ENCODE measurements at places on chromosomes 11 and 22.

GRCh38 chr22:45670981-45671782 is 452 bp upstream of the ATXN10 start:
- DNase-seq: no peak

GRCh38 chr22:50016308-50016987 is 3.9 kb upstream of the IL17REL start:
- DNase-seq: no peak

DNA sequence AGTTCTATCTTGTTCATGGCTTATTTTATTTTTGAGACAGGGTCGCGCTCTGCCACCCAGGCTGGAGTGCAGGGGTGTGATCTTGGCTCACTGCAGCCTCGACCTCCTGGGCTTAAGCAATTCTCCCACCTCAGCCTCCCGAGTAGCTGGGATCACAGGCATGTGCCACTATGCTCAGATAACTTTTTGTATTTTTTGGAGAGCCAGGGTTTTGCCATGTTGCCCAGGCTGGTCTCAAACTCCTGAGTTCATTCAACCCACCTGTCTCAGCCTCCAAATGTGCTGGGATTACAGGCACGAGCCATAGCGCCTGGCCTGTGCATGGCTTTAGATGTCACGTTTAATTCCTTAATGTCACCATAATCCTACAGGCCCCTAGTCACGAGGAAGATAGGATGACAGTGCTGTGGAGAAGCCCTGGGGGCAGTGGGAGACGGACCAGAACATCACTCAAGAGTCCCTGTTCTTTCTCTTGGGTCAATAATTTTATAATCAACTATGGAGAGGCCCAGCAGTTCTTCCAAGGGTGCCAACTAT is 99.5 kb downstream of the RDX start:
- no peak for DNase-seq

GRCh38 chr11:32580967-32581366 is 2.7 kb upstream of the EIF3M start:
- DNase-seq: no peak

- no peak for DNase-seq
Observed at GRCh38 chr11:86579406-86579731, 93.0 kb downstream of the ME3 start.

GRCh38 chr22:48205161-48205560 is 1442.7 kb downstream of the TBC1D22A start:
- DNase-seq: no peak

DNA sequence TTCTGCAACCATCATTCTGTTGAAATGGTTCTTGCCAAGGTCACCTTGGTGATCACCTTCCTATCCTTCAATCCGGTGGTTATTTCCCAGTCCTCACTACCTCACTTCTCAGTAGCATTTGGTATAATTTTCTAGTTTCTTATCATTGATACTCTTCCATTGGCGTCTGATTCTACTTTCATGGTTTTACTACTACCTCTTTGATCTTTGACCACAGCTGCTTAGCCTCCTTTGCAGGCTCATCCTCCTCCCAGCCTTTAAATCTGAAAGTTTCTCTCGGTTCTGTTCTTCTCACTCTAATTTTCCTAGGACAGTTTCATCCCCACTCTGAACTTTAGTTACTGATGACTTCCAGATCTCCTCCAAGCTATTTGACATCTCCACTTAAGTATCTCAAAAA is 5.0 kb downstream of the TIMM10B start:
- DNase-seq: no peak

DNA sequence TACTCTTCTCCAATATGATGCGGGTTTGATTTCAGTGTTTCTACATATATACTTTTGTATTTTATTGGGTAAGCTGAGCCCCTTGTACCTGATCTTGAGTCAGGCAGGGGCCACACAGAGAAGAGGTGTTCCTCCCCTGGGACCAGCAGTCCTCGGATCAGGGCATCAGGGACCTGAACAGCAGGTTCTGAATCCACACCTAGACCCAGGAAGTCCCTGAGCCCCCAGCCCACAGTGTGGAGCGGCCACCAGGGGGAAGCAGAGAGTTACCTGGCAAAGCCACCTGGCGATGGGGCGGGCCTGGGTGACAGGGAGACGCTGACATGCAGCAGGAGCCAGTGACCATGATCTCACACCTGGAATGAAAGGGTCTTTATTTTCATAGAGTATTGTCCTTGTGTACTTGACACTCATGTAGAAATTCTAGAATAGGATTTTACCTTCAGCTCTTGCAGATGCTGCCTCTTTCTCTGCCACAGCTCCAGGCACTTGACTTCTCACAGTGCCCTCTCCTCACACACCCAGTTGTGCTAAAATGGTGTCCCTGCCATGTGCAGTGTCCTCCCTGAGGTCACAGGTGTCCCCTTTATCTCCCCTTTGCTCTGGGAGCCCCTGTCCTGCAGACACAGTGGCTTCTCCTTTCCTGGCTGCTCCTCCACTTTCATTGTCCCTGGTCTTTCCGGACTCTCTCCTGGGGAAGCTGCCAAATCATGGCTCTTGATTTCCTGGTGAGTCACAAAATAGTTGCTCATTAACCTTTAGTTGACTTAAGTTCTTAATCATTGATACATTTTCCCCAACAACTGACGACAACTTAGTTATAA is 48.5 kb downstream of the GGTLC2 start:
- DNase-seq: peak; percentile 24

GRCh38 chr11:48007677-48008076 is 27.3 kb downstream of the PTPRJ start:
- DNase-seq: no peak

DNA sequence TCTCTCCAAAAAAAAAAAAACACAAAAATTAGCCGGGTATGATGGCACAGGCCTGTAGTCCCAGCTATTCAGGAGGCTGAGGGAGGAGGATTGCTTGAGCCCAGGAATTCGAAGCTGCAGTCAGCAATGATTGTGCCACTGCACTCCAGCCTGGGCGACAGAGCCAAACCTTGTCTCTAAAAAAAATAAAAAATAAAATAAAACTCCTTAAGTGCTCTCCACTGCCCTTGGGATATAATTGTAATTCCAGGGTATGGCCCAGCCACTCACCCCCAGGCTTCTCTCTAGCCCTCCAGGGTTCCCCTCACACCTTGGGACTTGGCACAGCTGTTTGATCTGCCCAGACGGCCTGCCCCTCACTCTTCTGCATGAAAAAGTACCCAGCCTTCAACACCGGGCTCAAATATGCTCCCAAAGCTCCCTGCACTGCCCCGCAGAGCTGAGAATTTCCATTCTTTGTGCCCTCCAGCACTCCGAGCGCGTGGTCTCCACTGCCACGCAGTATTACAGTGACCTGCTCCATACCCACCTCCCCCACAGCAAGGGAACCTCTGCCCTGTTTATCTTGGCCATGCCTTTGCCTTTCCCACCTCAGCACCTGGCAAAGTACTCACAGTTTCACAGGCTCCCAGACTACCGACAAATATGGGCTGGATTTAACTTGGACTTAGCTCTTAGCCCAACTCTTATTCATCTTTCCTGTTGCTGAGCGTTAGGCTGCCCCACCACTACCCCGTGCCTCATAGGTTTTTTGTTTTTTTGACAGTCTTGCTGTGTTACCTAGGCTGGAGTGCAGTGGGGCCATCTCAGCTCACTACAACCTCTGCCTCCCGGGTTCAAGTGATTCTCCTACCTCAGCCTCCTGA is 7.6 kb upstream of the FTH1 start:
- no peak for DNase-seq

GRCh38 chr11:119422809-119423508 is at the start of gene THY1:
Gene THY1 (minus strand): TSS chr11:119423172. CDS start chr11:119420905, 2,267 bp downstream.
- no peak for DNase-seq

DNA sequence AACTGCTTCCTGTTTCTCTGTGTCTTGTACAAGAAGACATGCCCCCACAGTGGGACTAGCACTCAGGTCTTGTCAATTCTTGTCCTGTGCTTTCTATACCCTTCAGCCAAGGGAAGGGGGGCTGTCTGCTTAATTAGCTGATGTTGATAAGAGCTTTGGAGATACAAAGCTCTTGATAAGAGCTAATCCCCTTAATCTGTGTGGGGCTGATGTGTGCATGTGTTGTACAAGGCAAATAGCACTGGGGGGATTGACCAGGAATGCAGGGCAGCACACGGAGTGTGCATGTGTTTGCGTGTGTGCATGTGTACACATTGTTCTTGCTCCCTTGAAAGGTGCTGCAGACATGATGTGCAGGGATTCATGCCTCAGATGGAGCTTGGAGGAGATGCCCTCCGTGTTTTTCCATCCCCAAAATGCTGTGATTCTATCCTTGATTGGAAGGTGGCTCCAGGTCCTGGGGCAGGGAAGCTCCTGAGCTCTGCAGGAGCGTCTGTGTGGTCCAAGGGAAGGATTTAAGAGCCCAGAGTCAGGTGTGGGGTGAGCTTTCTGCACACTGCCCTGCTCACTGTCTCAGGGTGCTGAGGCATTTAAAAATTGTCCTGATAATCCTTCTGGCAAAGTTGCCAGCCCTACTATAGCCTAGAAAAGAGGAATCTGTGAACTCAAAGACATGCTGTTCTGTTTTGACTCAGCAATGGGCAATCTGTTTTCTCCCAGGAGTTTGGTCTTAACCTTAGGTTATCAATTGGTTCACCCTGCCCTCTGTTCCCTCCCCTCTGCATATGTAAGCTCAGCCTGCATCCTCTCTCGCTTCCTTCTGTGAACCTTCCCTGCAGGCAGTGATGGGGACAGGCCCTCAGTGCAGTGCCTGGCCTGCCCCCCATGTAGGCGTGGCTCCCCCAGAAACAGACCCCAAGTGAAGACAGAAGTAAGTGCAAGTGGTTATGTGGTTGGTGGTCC is 102.0 kb downstream of the GRIK4 start:
- DNase-seq: no peak

GRCh38 chr22:47588578-47588960 is 826.1 kb downstream of the TBC1D22A start:
- no peak for DNase-seq

DNA sequence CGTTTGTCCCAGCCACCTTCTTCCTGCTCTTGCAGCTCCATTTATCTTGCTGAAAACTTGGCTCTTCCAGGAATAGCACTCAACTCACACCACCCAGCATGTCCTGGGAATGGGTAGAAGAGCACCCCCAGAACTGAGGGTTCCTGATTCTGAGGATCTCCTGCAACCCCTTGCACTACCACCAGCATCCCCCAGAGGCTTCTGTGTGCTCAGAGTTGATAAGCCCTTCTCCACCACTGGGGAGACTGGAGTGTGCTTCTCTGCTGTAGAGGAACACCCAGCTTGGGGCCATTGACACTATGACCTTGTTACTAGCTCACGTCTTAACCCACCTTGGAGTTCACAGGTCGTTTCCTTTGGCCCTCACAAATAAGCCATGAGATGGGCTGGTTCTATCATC is 121.0 kb downstream of the GRIK4 start:
- no peak for DNase-seq

DNA sequence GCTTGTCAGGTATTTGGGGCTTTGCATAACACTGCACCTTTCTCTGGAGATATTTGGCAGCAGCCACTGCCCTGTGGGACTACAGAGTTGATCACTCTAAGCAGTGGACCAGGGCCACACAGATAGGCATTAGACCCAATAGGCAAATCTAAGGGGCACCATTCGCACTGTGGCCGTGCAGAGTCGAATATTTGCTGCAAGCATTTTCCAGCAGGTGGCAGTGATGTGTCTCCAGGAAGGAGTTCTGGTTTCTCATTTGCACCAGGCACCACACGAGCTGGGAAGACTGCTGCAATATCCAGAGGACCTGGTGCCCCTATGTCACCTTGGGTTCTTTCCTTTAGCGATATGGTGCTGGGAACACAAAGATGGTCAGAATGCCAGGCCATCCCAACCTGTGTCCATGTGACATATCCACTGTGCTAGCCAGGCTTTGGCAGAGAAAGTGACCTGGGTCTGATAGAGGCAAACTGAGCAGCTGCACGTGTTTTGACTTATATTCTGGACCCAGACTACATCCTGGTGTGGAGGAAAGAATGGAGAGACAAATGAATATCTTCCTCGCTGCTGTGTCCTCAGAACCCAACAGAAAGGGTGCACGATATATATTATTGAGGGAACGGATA is 318.7 kb downstream of the BUD13 start:
- peak; percentile 2 for DNase-seq

DNA sequence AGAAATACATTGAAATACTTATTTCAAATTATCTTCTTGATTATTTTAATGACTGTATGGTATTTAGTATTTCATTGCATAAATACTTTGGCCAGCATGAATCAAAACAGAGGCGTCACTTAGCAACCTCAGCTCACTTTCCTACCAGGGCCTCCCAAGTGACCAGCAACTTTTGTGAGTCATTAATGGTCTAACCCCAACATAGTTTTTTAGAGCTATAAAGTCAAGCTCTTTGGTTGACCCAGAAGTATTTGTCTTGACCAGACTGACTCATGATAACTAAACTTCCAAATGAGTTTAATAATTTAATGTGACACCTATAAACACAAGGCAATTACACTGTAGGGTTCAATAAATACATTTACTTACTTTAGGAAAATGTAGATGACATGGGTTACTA is 27.9 kb upstream of the RBMXL2 start:
- DNase-seq: no peak

DNA sequence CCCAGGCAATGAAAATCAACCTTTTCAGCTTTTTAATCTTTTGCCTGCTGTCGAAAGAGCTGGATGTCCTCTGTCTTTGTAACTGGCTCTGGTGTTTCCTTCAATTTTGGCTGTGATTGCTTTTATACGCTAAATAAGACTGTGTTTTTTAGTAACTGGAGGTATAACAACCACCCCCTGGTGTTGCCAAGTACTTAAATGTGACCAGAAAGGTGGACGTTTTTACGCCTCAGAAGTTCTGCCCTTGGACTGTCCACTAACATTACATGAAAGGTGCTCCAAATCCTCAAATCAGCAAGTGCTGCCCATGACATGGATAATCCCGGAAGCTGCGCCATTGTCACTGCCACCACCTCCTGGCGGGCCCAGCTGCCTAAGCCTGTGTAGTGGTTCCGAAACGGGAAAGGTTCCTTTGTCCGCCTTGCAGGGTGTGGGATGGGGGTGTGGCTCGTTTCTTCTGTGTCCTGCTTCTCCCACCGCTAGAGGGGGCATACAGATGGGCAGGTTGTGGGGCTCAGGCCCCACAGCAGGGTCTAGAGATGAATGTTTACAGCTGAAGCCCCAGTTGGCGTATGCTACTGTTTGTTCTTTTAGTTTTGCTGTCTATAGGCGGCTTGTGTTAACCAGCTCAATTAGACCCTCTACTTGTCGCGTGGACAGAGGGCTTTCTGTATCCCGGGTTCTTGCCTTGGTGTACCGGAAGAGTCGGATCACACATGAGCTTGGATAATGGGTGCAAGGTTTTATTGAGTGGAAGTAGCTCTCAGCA is 82.2 kb upstream of the SEPTIN5 start:
- DNase-seq: no peak

GRCh38 chr11:15011776-15012345 is 39.7 kb upstream of the CALCA start:
- DNase-seq: no peak

DNA sequence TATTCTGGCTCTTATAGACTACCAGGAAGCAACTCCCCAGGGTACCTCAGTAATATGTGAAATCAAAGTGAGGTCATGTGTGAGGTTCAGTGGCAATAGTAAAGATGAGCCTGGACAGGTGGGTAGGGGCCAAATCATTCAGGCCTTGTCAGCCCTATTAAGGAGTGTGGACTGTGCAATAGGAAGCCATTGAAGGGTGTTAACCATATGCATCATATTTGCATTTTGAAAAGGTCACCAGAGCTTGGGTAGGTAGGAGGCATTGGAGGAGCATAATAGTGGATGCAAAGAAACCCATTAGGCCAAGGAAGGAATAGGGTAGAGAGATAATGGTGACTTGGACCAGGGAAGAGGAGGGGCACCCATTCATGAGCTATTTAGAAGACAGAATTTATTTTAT is 8.4 kb upstream of the MRPL11 start:
- DNase-seq: no peak

All from stimulated activated CD4-positive, alpha-beta T cell treated with anti-CD3 and anti-CD28 coated beads, Interleukin-15, amount 100 ng/mL, for 48 hours (primary cell).